ENCODE measurements at places on chromosomes 12 and 14.

DNA sequence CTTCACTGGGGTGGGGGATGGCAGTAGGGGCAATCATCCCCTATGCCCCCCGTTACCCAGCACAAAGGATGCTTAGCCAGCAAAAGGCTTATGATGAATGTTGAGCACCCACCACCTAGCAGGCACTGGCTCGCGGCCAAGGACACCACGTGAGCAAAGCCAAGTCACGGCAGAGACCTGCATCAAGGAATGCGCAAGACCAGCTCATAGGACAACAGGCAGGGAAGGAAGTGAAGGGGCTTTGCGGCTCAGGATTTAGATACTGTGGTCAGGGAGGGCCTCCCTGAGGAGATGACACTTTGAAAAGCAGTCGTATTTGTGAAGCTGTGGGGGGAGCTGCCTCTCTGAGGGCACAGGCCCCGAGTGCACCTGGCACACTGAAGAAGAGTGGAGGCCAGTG lies 32.8 kb downstream of the SH2B3 start:
- H3K4me1 ChIP-seq = peaks cover 76% of the 10 kb centered on the region
- peak overlapping the region; percentile 99 for H3K27ac ChIP-seq
- H3K27me3 ChIP-seq = no peaks in the 10 kb centered on the region

DNA sequence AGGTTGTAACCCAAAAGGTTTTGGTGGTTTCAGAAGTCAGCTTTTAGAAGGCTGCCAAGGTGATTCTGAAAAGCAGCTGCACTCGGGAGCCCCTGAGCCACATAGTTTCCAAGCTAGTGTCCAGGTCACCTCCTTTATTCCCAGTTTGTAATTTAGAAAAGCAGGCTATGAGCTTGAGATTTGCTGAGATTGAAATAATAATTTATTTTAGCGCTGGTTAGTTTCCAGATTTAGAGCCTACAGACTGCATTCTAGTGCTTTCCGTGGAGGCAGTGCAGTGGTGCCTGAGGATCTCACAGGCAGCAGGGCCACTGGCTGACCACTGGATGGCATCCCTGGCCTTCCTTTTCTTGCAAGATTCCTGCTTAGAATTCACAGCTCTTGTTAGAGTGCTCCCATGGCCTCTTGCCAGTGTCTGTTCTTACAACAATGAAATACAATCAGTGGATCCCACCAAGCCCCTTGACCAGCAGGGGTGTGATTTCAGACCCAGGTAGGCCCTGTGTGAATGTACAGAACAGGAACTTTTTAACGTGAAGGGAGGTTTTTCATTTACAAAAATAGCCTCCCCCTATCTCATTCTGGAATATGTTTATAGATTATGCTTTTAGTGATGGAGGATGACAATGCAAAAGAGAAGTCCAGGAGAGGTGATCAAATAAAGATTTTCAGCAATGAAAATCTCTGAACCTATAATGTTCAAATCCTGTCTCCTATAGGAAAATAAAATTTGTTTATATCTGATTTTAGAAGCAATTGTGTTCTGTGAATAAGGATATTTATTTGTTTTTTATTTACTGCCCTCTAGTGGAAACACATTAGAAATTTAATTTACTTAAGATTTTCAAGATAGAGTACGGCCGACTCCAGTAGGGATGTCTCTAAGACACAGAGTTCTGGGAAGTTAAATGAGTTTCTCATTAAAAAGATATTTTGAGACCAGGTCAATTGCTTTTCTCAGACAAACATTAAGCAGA lies 362.1 kb upstream of the STXBP6 start:
- no peak overlapping the region for H3K4me3 ChIP-seq
- H3K4me1 ChIP-seq = no peaks in the 10 kb centered on the region
- DNase-seq = no peak
- H3K27ac ChIP-seq = no peak overlapping the region
- H3K36me3 ChIP-seq = no peaks in the 10 kb centered on the region

- no peaks in the 10 kb centered on the region for H3K4me1 ChIP-seq
- H3K36me3 ChIP-seq = no peaks in the 10 kb centered on the region
- no peak overlapping the region for H3K4me3 ChIP-seq
- DNase-seq = no peak
- peaks cover 11% of the 10 kb centered on the region for H3K27me3 ChIP-seq
These were observed 110.6 kb upstream of the PRMT8 start for GRCh38 chr12:3380200-3381043.

- H3K27ac ChIP-seq = no peak overlapping the region
- no peak for DNase-seq
- no peaks in the 10 kb centered on the region for H3K27me3 ChIP-seq
- H3K36me3 ChIP-seq = no peaks in the 10 kb centered on the region
- no peaks in the 10 kb centered on the region for H3K4me1 ChIP-seq
These were observed 92.9 kb upstream of the DIO2 start for GRCh38 chr14:80304125-80304766.

DNA sequence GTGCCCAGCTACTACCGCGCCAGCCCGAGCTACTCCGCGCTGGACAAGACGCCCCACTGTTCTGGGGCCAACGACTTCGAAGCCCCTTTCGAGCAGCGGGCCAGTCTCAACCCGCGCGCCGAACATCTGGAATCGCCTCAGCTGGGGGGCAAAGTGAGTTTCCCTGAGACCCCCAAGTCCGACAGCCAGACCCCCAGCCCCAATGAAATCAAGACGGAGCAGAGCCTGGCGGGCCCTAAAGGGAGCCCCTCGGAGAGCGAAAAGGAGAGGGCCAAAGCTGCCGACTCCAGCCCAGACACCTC lies 697 bp downstream of the HOXC10 start:
- H3K4me1 ChIP-seq = peaks cover 20% of the 10 kb centered on the region
- peaks cover 52% of the 10 kb centered on the region for H3K27me3 ChIP-seq
- no peak for DNase-seq
- H3K27ac ChIP-seq = peak overlapping the region; percentile 88
- H3K36me3 ChIP-seq = no peaks in the 10 kb centered on the region

DNA sequence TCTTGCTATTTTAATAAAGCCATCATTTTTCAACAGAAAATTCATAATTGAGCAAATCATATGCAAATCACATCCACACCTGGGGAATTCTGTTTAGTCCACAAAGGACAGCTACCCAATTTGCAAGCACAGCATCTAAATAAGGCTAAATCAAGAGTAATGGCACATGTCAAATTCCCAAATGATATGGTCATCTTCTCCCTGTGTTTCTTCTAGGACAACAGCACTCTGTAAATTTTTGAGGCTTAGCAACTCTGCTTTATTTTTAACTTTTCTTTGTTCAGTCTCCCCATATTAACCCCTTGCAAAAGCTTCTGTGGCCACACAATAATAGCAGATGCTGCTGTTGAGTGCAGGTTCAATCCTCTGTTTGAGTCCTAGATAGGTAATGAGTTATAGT lies 155.6 kb upstream of the DAAM1 start:
- DNase-seq = no peak
- no peaks in the 10 kb centered on the region for H3K36me3 ChIP-seq
- H3K27ac ChIP-seq = no peak overlapping the region
- H3K27me3 ChIP-seq = peaks cover 3% of the 10 kb centered on the region

DNA sequence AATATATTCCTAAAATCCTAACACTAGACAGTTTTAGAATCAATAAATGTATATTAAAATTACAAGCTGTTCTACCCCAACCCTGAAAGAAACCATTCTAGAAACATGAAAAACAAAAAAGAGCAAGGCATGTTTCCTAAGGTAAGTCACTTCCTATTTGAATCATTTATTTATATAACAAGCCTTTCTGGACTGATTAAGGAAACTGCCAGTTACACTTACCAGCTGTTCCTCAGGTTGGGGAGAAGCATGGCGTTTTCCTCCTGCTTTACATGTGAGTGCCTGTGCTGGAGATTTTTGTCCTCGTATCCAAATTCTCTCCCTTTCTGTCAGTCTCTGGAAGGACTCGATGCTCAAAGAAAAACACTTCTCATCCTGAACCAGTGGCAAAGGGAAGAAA lies 183.3 kb downstream of the EFCAB11 start:
- H3K36me3 ChIP-seq = peaks cover 2% of the 10 kb centered on the region
- H3K4me1 ChIP-seq = peaks cover 39% of the 10 kb centered on the region
- no peak overlapping the region for H3K4me3 ChIP-seq
- H3K27me3 ChIP-seq = no peaks in the 10 kb centered on the region
- no peak for DNase-seq

- no peaks in the 10 kb centered on the region for H3K27me3 ChIP-seq
- no peak overlapping the region for H3K4me3 ChIP-seq
- H3K4me1 ChIP-seq = peaks cover 2% of the 10 kb centered on the region
- no peak overlapping the region for H3K27ac ChIP-seq
- peaks cover 7% of the 10 kb centered on the region for H3K36me3 ChIP-seq
- DNase-seq = no peak
These were observed 77.2 kb downstream of the RFLNA start for GRCh38 chr12:124371970-124372555.
